COLO829 (cell line): ENCODE measurements at places on chromosomes 3 and 15.

DNA sequence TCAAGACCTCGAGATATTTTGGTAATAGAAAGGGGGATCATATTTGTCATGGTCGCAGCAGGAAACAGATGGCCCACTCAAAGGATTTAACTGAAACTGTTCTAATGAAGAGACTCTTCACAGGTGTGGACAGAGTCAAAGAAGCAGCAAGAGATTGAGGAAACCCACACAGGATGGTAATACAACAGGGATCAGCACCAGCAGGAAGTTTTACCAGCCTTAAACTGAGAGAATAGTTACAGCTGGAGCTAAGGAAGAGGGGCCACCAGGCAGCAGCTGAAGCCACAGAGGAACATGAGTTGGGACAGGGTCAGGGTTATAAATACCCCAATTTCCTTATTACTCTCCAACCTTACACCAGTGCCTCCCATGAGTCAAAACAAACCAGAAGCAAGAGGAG is 131.8 kb upstream of the UBE2E2 start:
- no peak for DNase-seq

DNA sequence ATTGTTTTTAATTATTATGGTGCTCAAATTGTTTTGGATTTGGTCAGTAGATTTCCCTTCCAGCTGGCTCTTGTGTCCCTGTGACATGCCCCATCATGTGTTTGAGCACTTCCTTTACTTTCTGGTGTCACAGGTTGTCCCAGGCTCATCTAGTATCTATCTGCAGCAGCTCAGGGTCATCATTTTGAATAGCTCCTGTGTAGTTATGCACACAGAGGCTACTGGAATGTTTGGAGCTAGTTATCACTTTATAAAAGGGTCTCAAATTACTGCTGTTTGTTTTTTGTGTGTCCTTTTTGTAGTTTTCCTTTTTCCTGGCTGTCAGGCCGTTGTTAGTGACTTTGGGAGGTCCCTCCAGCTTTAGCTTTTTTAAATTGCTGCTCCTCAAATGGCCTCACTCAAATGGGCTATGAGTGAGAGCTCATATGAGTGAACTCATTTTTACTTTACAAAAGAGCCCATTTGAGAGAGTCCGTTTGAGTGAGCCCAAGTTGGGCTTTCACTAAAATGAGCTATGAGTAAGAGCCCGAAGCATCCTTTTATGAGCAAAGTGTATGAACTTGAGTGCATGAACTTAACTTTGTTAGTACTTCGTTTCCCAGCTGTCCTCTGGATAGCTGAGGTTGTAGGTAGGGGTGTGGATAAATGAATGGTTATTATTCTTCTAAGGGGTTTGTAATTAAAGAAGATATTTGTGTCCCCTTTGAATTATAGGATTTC is 43.8 kb downstream of the SQOR start:
- no peak for DNase-seq

- DNase-seq, result no peak
Measured at GRCh38 chr3:45026957-45027356, 854 bp downstream of the CLEC3B start.

GRCh38 chr3:43765521-43765971 is 74.8 kb downstream of the ABHD5 start:
- DNase-seq, result no peak

DNA sequence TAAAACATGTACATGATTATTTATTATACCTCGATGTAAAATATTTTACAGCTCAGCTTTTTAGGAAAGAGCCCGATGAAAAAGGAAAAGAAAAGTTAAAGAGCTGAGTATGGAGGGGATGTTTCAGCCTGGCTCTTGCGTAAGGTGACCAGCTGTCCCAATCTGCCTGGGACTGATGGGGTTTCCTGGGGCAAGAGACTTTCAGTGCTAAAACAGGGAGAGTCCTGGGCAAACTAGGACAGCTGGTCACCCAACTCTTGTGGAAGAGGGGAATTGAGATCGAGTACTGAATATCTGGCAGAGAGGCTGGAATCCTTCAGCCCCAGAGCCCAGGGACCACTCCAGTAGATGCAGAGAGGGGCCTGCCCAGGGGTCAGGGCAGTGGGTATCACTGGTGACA is 21.0 kb downstream of the DUOX2 start:
- no peak for DNase-seq

- DNase-seq, result peak; percentile 79
Measured at GRCh38 chr3:181700168-181701087, 11.3 kb upstream of the SOX2 start.

DNA sequence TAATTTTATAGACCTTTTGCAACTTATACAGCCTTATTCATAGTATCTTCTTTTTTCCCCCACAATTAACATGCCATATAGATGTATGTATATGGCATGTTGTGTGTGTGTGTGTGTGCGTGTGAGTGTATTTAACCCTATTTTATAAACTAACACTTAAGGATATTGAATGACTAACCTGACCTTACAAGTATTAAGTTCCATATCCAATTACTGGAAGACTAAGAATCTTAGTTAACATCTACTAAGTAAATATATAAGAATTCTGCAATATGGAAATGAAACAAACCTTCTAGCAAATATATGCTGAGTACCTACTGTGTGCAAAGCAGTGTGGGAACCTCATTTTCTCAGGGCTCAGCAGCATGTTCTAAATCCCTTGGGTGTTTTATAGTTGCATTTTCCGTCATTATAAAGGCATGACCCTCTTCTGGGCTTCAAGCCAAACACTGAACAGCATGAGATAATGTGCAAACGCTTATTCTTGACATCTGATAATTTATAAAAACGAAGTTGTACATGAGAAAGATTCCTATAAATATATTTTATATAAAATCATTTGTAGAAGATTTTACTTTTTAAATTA is 105.5 kb downstream of the NLGN1 start:
- DNase-seq, result peak; percentile 17

GRCh38 chr15:68787609-68788263 is 33.0 kb downstream of the ANP32A start:
- no peak for DNase-seq

DNA sequence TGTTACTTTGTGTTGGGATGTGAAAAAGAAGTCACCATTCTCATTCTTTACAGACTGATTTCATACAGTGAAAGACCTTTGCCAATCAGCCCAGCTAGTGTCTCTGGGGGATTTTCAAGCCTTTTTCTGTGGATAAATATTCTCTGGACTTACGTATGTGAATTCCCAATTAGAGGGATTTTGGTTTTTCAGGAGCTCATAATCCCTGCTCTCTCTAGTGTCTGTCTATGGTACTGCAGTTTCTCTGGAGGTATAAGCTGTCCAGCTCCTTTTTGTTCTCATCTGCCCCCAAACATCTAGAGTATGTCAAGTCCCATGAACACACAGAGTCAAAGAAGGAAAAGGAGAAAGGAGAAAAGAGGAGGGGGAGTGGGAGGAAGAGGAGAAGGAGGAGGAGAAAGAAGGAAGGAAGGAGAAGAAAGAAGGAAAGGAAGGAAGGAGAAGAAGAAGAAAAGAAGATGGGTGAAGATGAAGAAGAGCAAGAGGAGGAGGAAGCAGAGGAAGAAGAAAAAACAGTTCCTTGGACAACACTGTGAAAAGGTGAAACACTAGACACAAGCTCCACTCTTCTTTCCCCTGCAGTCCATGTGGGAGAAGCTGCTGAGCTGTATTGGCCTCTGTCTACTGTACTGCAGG is 218.6 kb downstream of the GREM1 start:
- DNase-seq, result no peak

- no peak for DNase-seq
Measured at GRCh38 chr3:158731938-158732855, at the start of gene RARRES1. Gene RARRES1, minus strand, starts transcription at chr3:158732457. Its CDS starts 42 bp downstream, at chr3:158732415.

- no peak for DNase-seq
Measured at GRCh38 chr15:69758291-69758771, 305.7 kb downstream of the RPLP1 start.

DNA sequence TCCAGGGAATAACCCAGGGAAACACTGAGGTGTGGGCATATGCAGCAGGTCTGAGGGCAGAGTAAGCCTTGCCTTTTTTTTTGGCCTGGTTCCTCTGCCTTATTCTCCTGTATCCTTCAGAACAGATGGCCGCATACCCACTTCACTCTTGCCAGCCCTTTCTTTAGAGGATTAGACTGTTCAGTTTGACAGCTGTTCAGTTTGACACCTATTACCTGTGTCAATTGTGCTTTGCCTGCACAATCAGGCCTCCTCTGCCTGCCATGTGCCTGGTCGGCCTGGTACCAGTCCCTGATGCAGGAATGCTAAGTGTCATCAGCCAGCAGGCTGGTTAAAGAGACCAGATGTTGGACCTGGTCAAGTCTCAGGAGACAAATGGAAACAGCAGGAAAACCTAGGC is 22.3 kb downstream of the TM6SF1 start:
- no peak for DNase-seq

DNA sequence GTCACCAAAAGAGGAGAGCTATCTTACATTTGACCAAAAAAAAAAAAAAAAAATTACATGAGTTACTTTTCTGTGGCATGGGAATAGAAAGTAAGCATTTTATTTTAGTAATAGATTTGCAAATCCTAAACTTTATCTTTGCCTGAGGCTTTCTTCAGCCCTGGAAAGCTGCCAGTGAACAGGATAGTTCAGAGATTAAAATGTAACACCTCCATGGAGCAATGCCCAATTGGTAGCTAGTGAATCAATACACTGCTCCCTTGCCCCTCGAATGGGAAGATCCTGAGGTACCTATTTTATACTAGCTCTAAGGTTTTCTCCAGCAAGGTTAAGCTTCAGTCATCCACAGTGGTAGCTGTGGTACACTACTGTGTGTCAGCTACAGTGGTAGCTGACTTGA is 867.1 kb downstream of the NAALADL2 start:
- DNase-seq, result no peak
